ENCODE measurements at places on chromosomes 7 and 10. TPM values are rescaled to one million over a fixed set of nuclear protein-coding genes. Genes with fewer than 3 reads are reported as not detected.

Gene LRRN3
- 0.32 TPM for polyA plus RNA-seq

Gene SPDYE2
- polyA plus RNA-seq = not detected

Gene HTR5A
- polyA plus RNA-seq = not detected

Gene NKX1-2
- 12.7 TPM for polyA plus RNA-seq

Gene BICC1
- 0.20 TPM for polyA plus RNA-seq

Gene GPR37
- 1.5 TPM for polyA plus RNA-seq

Gene WNT16
- 0.33 TPM for polyA plus RNA-seq

Gene UCMA
- 1.2 TPM for polyA plus RNA-seq

Gene ITGB1
- 82.7 TPM for polyA plus RNA-seq

Gene NPC1L1
- 0.14 TPM for polyA plus RNA-seq

Gene AOC1
- 0.17 TPM for polyA plus RNA-seq

Gene PLXDC2
- 23.0 TPM for polyA plus RNA-seq

Gene STEAP1
- polyA plus RNA-seq = 3.6 TPM

Gene COL28A1
- polyA plus RNA-seq = 0.38 TPM

Gene CLRN3
- polyA plus RNA-seq = not detected

Gene SLC26A5
- polyA plus RNA-seq = 0.24 TPM

Gene CFAP43
- polyA plus RNA-seq = 0.35 TPM

Gene ACSM6
- polyA plus RNA-seq = 0.30 TPM

Gene NPFFR1
- 0.02 TPM for polyA plus RNA-seq

Gene SUN3
- polyA plus RNA-seq = not detected

Gene TMEM178B
- 4.4 TPM for polyA plus RNA-seq

Gene CLIP2
- 8.3 TPM for polyA plus RNA-seq

Gene PARG
- polyA plus RNA-seq = 13.3 TPM

Gene TSPAN33
- 46.6 TPM for polyA plus RNA-seq

Gene DBNL
- 63.1 TPM for polyA plus RNA-seq

Gene CCNY
- polyA plus RNA-seq = 25.3 TPM

Gene MYH16
- not detected for polyA plus RNA-seq

Gene OR9A2
- not detected for polyA plus RNA-seq

Gene MRLN
- 0.21 TPM for polyA plus RNA-seq

Gene FEZF1
- polyA plus RNA-seq = 15.7 TPM

Gene ARHGAP22
- polyA plus RNA-seq = 3.6 TPM

Gene DGKI
- polyA plus RNA-seq = 0.22 TPM

Gene ODAD2
- 0.67 TPM for polyA plus RNA-seq

Data from H1 (cell line).